ENCODE measurements at places on chromosomes 3 and 15. TPM values are rescaled to one million over a fixed set of nuclear protein-coding genes. Genes with fewer than 3 reads are reported as not detected.

C3orf80 gene
- 1.4 TPM for total RNA-seq

GRAMD1C gene
- total RNA-seq, result 2.3 TPM

DNA sequence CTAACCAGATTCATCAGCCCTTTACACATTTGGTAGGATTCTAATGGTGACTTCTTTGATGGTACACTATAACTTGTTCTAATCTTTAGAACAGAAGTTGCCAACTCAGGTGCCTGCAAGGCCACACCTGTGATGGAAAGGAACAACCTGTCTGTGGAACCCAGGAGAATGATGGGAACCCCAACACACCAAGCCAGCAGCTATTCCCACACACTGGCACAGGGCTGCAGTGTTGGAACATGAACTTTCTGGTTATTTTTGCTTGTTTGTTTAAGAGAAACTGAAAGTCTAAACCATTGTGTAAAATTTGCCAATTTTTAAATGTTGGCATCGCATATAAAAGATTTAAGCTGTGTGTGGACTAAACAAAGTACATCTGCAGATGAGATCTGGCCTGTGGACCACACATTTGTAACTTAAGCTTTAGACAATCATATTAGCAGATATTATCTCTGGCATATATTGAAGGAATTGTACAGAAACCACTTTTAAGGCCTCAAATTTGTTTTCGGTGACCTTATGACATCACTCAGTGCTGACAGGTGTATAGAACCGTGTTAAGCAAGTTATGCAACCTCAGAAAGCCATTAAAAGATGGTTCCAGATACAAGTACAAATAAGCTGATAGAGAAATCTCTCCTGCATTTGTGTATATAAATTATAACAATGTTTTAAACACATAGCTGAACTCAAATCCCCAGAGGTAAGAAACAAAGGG, 242.9 kb downstream of the SLC9A9 start:
- H3K4me3 ChIP-seq, result no peak overlapping the region
- H3K4me1 ChIP-seq, result no peaks in the 10 kb centered on the region
- H3K27me3 ChIP-seq, result no peaks in the 10 kb centered on the region

- no peak overlapping the region for H3K4me3 ChIP-seq
- H3K27ac ChIP-seq, result no peak overlapping the region
- H3K4me1 ChIP-seq, result peaks cover 8% of the 10 kb centered on the region
- DNase-seq, result no peak
- no peaks in the 10 kb centered on the region for H3K36me3 ChIP-seq
Measured at GRCh38 chr15:62588938-62589670, 424.0 kb upstream of the C2CD4B start.

GRCh38 chr15:58501006-58501405, 69.2 kb downstream of the LIPC start:
- H3K4me3 ChIP-seq, result no peak overlapping the region
- no peak for DNase-seq
- no peak overlapping the region for H3K27ac ChIP-seq
- H3K4me1 ChIP-seq, result peaks cover 6% of the 10 kb centered on the region
- H3K36me3 ChIP-seq, result no peaks in the 10 kb centered on the region

Data from liver (tissue), 10 donors.